ENCODE measurements at places on chromosomes 16 and 17. TPM values are rescaled to one million over a fixed set of nuclear protein-coding genes. Genes with fewer than 3 reads are reported as not detected.

The MYH11 gene
- 0.19 TPM for total RNA-seq

- no peak overlapping the region for H3K4me3 ChIP-seq
- H3K27me3 ChIP-seq, result no peaks in the 10 kb centered on the region
- DNase-seq, result no peak
- H3K36me3 ChIP-seq, result no peaks in the 10 kb centered on the region
These were observed 79.9 kb downstream of the NCOR1 start for GRCh38 chr17:16135461-16135860.

GRCh38 chr17:8192070-8192815 is 2.3 kb upstream of the BORCS6 start:
- H3K27ac ChIP-seq, result no peak overlapping the region
- H3K27me3 ChIP-seq, result no peaks in the 10 kb centered on the region
- H3K4me3 ChIP-seq, result peak overlapping the region; percentile 40

DNA sequence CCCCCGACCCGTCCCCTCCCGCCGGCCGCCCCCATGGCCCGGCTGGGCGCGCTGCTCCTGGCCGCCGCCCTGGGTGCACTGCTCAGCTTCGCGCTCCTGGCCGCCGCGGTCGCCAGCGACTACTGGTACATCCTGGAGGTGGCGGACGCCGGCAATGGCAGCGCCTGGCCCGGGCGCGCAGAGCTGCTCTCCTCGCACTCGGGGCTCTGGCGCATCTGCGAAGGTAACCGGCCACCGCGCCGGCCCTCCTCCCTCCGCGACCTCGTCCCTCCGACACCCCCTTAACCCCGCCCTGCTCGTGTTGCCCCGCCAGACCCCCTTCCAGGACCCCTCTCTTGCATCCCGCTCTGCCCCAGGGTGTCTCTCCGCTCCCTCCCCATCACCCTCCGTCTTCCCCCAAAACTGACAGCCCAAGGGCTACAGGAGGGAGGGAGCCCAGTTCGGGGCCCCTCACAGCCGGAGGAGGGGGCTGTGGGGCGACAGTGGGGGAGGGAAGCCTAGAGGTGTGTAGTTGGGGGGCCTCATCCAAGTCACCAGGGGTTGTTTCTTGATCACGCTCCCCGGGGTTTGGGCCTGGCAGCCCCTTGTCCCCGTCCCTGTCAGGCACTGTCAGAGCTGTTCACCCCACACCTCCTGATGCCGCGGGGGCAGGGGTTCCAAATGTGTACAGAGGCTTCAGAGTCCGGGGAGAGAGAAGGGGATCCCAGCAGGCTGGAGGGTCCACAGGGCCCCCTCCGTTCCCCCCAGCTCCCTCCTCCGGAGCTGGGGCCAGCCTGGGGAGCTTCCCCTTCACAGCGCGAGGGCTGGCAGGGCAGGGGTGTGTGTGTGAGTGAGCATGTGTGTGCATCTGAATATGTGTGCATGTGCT is 794 bp downstream of the TMEM235 start:
- no peak for DNase-seq
- no peak overlapping the region for H3K27ac ChIP-seq
- H3K4me1 ChIP-seq, result no peaks in the 10 kb centered on the region
- no peak overlapping the region for H3K4me3 ChIP-seq

GRCh38 chr17:36657763-36658490 is 56.5 kb downstream of the MRM1 start:
- no peaks in the 10 kb centered on the region for H3K4me1 ChIP-seq
- no peak overlapping the region for H3K27ac ChIP-seq
- no peak overlapping the region for H3K4me3 ChIP-seq
- H3K36me3 ChIP-seq, result no peaks in the 10 kb centered on the region
- H3K27me3 ChIP-seq, result peaks cover 1% of the 10 kb centered on the region
- no peak for DNase-seq

DNA sequence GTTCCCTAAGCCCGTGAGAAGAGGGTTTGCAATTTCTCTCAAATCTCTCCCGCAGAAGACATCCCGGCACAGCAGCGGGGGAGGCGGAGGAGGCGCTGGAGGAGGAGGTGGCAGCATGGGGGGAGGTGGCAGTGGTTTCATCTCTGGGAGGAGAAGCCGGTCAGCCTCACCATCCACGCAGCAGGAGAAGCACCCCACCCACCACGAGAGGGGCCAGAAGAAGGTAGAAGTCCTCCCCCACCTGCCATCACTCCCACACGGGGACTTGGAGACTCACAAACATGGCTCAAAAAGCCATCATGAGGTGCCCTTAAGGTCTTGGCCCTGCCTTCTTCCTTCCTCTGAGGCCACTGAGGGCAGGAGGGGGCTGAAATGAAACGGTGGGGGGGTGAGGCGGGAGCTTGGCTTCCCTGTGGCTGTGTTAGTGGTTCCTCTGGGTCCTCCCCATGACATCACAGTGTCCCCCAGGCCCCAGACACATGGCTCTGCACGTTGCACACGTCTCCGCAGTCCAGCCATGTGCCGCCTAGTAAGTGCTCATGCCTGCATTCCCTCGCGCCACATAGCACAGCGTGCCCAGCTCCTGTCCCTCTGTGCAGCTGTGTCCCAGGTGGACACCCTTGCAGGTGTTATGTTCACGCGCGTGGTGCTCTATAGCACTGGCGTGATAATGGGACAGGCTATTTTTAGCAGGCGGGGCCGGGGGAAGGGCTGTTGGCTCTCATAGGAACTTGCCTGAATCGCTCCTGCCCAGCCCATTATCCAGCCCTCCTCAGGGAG is 6.9 kb downstream of the MLLT6 start:
- H3K27ac ChIP-seq, result no peak overlapping the region
- no peak overlapping the region for H3K4me3 ChIP-seq
- no peak for DNase-seq
- no peaks in the 10 kb centered on the region for H3K4me1 ChIP-seq
- peaks cover 6% of the 10 kb centered on the region for H3K36me3 ChIP-seq

GRCh38 chr16:1051446-1051845 is 21.1 kb upstream of the SSTR5 start:
- no peaks in the 10 kb centered on the region for H3K36me3 ChIP-seq
- no peaks in the 10 kb centered on the region for H3K27me3 ChIP-seq
- H3K27ac ChIP-seq, result no peak overlapping the region

DNA sequence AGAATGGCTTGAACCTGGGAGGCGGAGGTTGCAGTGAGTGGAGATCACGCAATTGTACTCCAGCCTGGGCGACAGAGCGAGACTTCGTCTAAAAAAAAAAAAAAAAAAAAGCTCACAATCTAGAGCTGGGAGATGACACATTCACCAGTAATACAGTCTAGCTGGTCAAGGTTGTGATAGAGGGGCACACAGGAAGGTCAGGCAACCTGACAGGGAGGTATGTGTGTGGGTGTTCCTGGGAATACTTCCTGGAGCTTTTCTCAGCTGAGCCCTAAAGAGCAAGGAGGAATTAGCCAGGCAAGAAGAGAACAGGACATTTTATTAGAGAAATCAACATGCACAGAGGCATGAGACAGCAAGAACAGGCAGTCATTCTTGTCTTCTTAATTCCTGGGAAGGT is 216.7 kb downstream of the SHISA9 start:
- no peak for DNase-seq
- no peaks in the 10 kb centered on the region for H3K36me3 ChIP-seq
- H3K27me3 ChIP-seq, result no peaks in the 10 kb centered on the region
- H3K4me1 ChIP-seq, result no peaks in the 10 kb centered on the region
- H3K27ac ChIP-seq, result no peak overlapping the region
- H3K4me3 ChIP-seq, result no peak overlapping the region

GRCh38 chr17:79590523-79590860 is 20.4 kb downstream of the RBFOX3 start:
- H3K27me3 ChIP-seq, result no peaks in the 10 kb centered on the region
- no peak overlapping the region for H3K4me3 ChIP-seq
- DNase-seq, result no peak
- no peaks in the 10 kb centered on the region for H3K36me3 ChIP-seq
- H3K27ac ChIP-seq, result no peak overlapping the region

Data from Caco-2 (cell line).